ENCODE measurements at places on chromosomes 2 and 18.

DNA sequence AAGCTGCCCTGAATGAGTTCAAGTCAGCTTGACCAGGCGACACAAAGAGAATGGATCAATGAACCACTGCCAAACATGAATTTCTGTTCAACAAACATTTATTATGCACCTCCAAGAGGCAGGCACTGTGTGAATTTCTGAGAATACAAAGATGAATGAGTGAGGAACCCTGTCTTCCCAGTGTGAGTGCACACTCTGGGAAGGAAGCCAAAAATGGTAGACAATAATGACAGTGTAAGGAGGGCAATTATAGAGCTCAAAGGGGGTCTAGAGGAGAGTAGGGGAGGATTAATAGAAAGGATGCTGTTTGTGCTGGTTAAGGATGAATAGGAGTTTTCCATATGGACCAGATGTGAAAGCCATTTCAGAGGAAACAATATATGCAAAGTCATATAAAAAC is 213.4 kb downstream of the DCC start:
- DNase-seq = no peak

- DNase-seq = no peak
These were observed 122.7 kb upstream of the RIOK3 start for GRCh38 chr18:23330423-23330822.

GRCh38 chr18:34915046-34915445 is 126.2 kb upstream of the MAPRE2 start:
- no peak for DNase-seq

GRCh38 chr2:196233805-196234475 is 62.6 kb upstream of the STK17B start:
- no peak for DNase-seq

DNA sequence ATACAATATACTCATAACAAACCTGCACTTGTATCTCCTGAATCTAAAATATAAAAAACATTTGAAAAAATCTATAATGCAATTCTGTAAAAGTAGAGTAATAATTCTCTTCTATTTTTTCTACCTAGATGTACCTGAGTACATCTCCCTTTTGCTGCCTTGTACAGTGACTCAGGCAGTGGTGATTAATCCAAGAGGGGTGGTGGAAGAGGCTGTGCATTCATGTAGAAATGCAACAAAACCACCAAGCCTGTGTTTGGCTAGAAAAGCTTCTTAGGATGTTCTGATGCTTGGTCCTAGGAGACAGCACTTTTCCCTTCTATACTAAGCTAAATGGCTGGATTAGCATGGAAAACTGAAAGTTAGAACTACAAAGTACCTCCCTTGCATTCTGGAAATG is 245.8 kb downstream of the DPP10 start:
- no peak for DNase-seq

- no peak for DNase-seq
These were observed 15.7 kb upstream of the MAT2A start for GRCh38 chr2:85523062-85523902.

DNA sequence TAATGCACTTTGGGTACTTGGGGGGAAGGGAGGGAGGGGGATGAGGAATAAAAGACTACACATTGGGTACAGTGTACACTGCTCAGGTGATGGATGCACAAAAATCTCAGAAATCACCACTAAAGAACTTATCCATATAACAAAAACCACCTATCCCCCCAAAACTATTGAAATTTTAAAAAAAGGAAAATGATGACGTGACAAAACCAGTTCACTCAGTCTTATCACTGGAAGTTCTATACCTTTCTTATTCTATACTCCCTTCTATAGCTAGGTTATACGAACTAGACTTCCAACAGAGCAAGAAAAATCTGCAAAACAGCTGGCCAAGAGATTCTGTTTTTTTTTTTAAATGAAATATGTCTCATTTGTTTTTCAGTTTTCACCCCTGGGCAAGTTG is 20.8 kb downstream of the DYNAP start:
- no peak for DNase-seq

DNA sequence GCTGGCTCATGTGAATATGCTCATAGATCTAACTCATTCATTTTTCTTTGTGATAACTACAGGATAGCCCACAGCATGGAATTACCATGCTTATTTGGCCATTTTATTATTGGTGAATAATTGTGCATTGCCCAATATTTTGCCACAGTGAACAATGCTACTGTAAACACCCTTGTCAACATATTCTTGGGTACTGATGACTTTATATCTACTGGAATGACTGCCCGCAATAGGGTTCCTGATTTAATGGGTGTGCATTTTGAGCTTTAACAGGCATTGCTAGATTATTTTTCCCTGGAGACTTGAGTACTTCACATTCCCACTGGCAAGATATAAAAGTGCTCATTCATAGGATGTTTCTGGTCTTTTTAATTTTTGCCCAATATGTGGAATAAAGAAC is 42.7 kb upstream of the EVA1A start:
- no peak for DNase-seq

- DNase-seq = no peak
These were observed 28.9 kb upstream of the ACTR2 start for GRCh38 chr2:65198737-65199136.

DNA sequence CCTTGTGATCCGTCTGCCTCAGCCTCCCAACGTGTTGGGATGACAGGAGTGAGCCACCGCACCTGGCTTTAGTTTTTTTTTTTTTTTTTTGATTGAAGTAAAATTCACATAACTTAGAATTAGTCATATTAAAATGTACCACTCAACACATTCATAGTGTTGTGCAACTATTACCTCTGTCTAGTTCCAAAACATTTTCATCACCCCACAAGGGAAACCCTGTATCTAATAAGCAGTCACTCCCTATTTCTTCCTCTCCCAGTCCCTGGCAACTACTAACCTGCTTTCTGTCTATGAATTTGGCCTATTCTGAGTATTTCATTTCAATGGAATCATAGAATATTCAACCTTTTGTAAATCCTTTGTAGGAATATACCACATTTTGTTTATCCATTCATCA is 123.9 kb upstream of the FAM117B start:
- DNase-seq = no peak

DNA sequence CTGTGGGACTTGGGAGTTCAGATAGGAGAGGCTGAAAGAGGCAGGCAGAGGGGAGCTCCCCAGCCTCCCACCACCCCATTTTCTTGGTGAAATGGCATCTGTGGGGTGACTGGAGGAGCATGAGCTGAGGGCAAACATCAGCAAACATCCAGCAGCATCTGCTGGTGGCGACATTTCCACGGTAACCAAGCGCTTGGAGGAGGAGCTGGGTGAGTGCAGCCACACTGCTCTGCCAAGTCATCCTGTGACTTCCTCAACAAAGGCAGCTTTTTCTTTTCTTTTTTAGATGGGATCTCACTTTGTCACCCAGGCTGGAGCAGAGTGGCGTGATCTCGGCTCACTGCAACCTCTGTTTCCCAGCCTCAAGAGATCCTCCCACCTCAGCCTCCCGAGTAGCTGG is 5.6 kb downstream of the TXNL4A start:
- DNase-seq = no peak

GRCh38 chr2:112153179-112153490 is 14.9 kb downstream of the FBLN7 start:
- DNase-seq = no peak

- DNase-seq = no peak
These were observed 160.7 kb upstream of the CNTNAP5 start for GRCh38 chr2:123864416-123864815.

DNA sequence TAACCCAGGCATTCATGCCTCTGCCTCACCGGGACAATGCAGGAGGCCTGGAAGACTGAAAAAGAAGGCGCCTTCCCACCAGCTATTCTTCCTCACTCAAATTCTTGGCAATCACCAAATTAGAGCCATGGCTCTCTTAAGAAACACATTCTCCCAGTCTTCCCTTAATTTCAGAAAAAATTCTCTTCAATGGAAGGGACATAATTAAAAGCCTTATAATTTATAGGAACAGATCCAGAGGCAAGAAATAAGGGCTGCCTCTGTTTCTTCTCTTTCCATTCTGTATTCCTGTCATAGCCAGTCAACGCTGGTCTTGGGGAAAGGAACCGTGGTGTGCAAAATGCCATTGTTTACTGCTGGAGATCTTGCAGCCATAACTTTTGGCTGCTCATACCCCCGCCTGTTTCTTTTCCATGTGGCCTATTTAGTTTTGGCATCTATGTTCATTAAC is 32.8 kb downstream of the DTNA start:
- DNase-seq = no peak

DNA sequence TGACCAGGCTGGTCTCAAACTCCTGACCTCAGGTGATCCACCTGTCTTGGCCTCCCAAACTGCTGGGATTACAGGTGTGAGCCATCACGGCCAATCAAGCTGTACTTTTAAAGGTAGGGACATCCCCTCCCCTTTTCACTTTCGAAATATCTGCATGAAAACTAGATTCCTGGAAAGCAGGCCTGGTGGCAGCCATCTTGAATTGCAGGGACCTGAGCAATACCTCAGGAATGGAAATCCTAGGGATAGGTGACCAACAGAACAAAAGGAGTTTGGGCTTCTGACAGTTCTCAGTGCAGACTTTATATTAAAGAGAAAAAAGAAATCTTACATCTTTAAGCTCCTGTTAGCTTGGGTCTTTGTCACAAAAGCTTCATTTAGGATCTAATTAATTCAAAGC is 62.6 kb downstream of the KLF7 start:
- no peak for DNase-seq

DNA sequence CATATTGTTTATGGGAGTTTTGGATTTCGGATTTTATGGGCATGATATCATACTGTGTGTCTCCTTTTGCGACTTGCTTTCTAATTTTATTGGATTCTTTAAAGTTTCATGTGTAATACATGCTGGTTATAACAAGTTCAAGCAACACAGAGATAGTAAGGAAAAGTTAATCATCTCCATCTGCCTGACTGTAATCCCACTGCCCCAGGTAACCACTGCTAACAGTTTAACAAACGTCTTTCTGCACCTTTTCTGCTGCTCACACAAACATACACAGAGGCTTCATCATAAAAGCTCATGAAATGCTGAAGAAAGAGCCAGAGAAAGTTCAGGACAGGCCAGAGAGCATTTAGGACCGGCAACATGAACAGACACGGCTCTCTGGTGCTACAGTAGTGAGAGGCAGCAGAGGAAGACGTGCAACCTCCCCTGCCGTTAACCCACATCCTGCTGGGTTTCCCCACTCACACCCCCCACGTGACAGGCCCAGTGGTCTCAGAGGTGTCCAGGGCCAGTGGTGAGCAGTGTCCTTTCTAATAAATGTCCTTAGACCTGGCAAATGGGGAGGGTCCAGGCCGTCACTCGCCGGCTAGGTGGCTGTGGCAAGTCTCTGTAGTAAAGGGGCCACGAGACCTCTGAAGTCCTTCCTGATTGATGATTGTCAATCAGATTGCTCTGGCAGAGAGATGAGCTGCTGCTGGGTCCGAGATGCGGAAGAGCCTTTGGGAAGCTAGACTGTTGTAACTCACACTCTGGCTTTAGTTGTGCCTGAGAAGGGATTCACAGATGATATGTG is 43.0 kb upstream of the SLC1A4 start:
- no peak for DNase-seq

DNA sequence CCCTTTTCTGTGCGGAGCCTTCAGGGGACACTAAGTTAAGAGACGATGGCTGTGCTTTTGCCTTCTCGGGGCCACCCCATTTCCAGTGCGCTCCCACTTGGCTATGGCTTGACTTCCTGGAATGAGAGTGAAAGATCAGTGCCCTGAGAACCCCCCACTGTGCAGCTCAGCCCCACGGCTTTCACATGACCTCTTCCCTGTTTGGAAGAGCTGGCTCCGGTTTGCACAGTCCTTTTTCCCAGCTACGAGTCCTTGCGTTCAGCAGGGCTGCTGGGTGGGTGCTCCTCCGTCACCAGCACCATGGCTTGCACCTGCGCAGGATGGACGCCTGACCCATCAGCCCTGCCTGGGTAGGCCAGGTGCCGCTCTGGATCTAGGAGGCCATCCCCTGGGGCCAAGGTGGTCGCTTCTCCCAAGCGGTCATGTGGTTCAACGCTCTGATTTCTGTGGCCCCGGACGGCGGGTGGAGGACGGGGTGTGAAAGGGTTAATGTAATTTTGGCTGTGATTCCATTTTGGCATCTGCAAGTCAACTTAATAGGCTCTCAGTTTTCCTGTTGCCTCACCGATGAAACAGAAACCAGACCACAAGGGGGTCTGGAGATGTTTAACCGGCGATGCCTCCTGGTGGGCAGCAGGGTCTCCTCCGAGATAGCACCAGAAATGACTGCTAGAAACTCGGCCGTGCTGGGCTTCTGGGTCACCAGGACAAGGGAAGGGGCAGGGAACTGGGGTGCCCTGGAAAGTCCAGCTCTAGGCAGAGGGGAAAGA is 113.1 kb upstream of the HAAO start:
- DNase-seq = no peak

GRCh38 chr18:28143725-28144124 is 33.2 kb downstream of the CDH2 start:
- DNase-seq = no peak

DNA sequence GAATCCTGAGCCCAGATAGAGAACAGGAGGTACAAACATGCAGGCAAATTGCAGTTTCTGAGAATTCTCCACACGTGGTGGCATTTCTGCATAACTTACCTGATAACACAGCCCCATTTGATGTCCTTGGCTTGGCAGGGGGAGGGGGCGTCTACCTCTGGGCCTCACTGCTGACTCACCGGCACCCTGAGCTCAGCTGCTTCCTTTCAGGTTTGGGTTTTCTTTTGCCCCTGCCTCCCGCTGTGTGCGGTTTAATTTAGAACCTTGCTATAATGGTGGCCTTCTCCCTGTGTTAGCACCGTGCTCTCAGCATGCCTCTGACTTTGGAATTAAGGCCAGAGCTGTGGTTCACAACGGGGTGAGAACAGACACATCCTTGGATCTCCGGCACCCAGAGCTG is 4.4 kb downstream of the CTIF start:
- DNase-seq = no peak

DNA sequence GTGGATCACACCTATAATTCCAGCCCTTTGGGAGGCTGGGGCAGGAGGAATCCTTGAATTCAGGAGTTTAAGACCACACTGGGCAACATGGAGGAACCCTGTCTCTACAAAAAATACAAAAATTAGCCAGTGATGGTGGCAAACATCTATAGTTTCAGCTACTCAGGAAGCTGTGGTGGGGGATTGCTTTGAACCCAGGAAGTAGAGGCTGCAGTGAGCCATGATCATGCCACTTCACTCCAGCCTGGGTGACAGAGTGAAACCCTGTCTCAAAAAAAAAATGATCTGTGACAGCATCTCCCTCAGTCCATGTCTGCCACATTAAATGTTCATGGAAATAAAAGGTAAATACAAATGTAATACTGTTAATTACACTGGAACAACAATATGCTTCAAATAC is 121.4 kb upstream of the COL5A2 start:
- no peak for DNase-seq

- no peak for DNase-seq
These were observed 288.2 kb downstream of the IKZF2 start for GRCh38 chr2:212863185-212863588.
